Chondrocyte (in vitro differentiated cells): ENCODE measurements at places on chromosomes 13 and 19. TPM values are rescaled to one million over a fixed set of nuclear protein-coding genes. Genes with fewer than 3 reads are reported as not detected.

DNA sequence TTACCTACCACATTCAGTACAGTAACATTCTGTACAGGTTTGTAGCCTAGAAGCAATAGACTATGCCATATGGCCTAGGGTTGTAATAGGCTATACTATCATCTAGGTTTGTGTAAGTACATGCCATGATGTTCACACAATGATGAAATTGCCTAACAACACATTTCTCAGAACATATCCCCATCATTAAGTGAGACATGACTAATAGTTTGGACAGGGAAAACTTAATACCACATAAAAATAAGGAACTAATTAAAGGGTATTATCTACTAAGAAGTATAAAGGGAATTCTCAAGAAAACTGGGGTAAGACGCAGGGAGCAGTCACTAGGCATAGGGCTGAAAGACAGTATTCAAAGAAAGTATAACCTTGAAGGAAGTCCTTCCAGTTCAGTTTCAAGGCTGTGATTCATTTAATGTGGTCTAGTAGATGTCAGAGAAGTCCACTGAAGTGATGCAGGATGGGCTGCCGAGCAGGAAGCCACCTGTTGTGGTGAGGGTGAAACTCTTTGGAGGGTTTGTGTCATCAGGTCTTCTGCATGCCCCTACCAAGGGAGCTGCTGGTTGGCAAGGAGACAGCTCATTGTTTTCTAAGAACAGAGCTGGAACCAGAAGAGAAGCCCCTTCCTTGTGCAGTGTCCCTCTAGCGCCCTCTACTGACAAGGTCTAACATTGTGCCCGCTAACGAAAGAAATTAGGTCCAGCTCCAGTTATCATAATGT, 122.9 kb downstream of the OLFM4 start:
- DNase-seq = no peak

- DNase-seq = no peak
These were observed 26.3 kb downstream of the DCAF15 start for GRCh38 chr19:13978351-13979243.

- DNase-seq = no peak
These were observed 244.8 kb downstream of the PCDH20 start for GRCh38 chr13:61170856-61171255.

DNA sequence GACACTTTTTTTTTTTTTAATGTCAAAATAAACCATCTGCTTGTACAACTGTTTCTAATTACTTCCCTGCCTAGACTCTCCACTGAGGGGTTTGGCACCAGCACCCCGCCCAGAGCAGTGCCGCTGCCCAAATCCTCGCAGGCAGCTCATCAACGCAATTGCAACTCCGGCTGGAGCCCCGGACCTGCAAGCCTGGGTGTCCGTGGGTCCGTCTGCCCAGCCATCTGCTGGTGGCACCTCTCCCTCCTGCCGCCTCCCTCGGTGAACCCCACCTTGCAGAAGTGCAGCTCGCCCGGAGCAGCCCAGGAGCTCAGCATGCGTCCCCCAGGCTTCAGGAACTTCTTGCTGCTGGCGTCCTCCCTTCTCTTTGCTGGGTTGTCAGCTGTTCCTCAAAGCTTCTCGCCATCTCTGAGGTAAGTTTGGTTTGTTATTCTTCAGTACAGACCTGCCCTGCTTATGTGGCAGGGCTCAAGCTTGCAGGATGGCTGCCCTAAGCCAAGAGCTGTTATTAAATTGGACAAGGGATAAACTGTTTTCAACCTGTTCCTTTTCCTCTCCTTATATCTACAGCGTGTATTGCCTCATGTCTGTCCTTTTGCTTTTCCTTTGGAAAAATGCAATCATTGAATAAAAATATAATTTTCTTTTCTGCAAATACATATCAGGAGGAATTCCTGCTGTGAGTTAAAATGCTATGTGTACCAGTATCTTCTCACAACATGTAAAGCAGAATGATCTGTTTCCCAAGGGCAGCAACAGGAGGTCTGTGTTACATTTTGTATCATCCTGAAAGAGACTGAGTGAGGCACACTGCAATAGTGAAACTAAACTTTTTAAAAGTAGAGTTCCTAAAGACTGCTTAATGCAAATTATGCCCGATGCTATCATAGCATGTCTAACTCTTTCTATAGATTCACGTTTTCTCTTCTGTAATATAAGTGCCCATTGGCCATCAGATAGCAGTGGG, at the start of gene ITGBL1:
Gene ITGBL1 (plus strand): TSS at position 157 of the 967 bp plus-strand sequence. CDS start 159 bp downstream, at position 316.
- peak; percentile 94 for DNase-seq

N4BP2L1 gene
- 3.3 to 3.9 TPM (median 3.7 TPM) in 3 replicates for total RNA-seq

DNA sequence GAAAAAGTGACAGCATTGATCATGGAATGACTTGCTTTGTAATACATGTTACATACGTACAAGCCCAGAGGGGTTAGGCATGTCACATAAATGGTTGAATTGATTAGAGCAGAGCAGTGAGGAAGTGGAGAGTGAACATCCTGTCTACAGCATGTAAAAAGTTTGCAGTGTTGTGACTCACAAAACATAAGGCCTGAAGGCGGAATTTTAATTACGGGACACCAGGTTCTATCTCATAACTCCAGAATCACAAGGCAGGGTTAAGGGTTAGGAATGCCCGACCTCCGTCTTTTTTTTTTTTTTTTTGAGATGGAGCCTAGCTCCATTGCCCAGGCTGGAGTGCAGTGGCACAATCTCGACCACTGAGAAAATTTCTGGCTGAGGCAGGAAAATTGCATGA, 83.9 kb downstream of the MUC16 start:
- no peak for DNase-seq

GRCh38 chr13:21065686-21066085, 4.3 kb upstream of the LATS2 start:
- DNase-seq = no peak

DHDH gene
- not detected in 3 replicates for total RNA-seq

DNA sequence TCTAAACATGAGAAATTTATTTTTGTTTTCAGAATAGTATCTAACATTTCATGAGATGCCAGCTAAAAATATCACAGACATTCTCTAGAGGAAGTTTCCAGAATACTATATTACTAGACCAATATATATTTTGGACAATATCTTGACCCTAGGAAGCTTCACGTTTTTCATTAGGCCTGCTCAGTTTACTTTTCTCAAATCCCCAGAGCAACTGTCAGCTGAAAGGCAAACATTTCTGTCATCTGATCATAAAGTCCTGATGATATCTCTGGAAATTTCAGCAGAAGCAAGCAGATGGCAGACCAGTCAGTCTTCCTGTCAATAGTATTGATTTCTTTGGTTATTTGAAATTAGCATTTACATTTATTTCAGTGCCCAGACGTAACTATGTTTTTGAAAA, 4.0 kb downstream of the POSTN start:
- no peak for DNase-seq

GRCh38 chr19:7676854-7677253, at the start of gene MCEMP1:
Gene MCEMP1 (plus strand): TSS chr19:7677090. CDS start chr19:7677121, 31 bp downstream.
- DNase-seq = no peak

GRCh38 chr13:34805347-34805746, 136.7 kb upstream of the NBEA start:
- DNase-seq = no peak

DHRS12 gene
- 7.6 to 10.6 TPM (median 7.9 TPM) in 3 replicates for total RNA-seq

- DNase-seq = no peak
These were observed 1.0 kb upstream of the PLK5 start for GRCh38 chr19:1522838-1523237.

COL5A3 gene
- 24.8 to 65.9 TPM (median 63.6 TPM) in 3 replicates for total RNA-seq

RNF17 gene
- not detected in 3 replicates for total RNA-seq

DNA sequence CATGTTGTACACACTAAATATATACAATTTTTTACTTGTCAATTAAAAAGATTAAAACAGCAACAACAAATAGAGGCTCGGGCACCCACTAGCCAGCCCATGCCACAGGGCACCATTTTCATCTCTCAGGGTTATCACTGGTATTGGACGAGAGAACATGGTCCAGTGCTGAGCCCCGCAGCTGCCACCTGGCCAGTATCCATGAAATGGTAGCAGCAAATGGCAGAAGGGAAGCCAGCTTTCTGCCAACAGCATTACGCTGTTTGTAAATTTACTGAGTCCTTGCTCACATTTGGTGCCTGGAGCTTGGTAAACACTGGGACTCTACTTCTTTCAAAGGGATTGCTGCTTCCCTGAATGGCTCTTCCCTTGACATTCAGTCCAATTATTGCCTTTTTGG, 87.9 kb upstream of the WASF3 start:
- no peak for DNase-seq

DNA sequence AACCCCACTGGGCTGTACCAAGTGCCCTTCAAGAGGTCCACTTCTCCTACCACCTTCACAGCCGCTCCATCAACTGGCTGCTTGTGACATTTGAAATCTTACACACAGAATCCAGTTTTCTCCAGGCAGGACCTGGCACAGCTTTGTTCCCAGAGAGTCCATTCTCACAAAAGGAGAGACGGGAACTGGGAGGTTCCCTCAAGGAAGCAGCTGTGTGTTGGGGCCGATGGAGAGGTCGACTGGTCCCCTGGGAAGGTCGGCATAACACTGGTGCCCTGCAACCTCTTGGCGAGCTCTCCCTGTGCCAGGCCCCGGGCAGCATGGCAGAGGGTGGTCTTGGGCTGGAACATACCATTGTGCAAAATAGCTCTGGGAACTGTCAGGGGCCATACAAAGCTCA, 21.5 kb downstream of the ELL start:
- DNase-seq = no peak

CFD gene
- 1.1 to 17.9 TPM (median 1.8 TPM) in 3 replicates for total RNA-seq

DNA sequence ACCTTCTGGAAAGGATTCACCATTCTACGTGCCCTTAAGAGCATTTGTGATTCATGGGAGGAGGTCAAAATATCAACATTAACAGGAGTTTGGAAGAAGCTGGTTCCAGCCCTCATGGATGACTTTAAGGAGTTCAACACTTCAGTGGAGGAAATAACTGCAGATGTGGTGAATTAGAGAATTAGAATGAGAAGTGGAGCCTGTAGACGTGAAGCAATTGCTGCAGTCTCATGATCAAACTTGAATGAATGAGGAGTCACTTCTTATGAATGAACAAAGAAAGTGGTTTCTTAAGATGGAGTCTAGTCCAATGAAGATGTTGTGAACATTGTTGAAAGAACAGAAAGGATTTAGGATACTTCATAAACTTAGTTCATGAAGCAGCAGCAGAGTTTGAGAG, 129.1 kb downstream of the TNFRSF19 start:
- DNase-seq = no peak

GRCh38 chr19:49133621-49134454, 14.5 kb downstream of the PPFIA3 start:
- no peak for DNase-seq

TMEM272 gene
- 0.10 to 0.12 TPM in 2 of 3 replicates, not detected in the other for total RNA-seq

DNA sequence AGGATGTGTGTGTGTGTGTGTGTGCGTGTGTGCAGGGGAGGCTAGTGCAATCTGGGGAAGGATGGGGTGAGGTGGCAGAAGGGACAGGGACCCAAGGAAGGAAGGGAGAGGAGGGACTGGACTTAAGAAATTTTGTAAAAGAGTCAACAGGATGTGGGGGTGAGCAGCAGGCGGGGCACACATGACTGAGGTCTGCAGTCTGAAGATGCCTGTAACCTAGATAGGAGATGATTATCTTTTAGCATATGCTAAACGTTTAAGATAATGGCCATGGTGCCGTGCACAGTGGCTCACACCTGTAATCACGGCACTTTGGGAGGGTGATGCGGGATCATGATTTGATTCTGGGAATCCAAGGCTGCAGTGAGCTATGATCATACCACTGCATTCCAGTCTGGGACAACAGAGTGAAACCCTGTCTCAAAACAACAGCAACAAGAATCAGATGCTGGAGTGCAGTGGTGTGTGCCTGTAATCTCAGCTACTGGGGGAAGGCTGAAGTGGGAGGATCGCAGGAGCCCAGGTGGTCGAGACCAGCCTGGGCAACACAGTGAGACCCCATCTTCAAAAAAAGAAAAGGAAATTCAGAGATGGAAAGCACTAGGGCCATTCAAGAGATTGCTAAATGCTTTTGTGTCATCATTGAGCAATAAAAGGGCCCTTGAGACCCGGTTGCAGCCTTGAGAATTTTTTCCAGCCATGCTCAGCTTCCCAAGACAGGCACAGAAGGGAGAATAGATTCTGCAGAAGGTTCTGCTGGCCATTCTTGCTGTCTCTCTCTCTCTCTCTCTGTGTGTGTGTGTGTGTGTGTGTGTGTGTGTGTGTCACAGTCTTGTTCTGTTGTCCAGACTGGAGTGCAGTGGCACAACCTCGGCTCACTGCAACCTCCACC, 3.8 kb upstream of the ZNF414 start:
- no peak for DNase-seq

CEACAM16 gene
- total RNA-seq = not detected in 3 replicates

DNA sequence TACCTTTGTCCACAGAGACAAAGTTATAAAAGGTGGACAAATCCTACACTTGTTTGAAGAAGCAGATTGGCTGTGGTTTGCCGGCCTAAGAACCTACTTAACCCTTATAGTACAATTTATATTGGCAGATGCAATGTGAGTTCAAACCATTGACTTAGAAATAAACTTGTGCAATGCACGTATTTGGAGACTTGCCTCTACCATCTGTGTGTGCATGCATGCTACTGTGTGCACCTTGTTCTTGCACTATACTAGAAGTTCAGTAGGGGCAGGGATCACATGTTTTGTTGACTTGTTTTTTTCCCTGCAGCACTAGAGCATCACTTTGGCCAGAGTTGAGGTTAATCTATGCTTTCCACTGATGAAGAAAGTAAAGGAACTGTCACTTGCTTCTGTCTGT, 163.1 kb upstream of the SERP2 start:
- no peak for DNase-seq

GRCh38 chr13:73190477-73190876, 131.7 kb downstream of the KLF5 start:
- DNase-seq = no peak

FCAR gene
- total RNA-seq = not detected in 3 replicates

DNA sequence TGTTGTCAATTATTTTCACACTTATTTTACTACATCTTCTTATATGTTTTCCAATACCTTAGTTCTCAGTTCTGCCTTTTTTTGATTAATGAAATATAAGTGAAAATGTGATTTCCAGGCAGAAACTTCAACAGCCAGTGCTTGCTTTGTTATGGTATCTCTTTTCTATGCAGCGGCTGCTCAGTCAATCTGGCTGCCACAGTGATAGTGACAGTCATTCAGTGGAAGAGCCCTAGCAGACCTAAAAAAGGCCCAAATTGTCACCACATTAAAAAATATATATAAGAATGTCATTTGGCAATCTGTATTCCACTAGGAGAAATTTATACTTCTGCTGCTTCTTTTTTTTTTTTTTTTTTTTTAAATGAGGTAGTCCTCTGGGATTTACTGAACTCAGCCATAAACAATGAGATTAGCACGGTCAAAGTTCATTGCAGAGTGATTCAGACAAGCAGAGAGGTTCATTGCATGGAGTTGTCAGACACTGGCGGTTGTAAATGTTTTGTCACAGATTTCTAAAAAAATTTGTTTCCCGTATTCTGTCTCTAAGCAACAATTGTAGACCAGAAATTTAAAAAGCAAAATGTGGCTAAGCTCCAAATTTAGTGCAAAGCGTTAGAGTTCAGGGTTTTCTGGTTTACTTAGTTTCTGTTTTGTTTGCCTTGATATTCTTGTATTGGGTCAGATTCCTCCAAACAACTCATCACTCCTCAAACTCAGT, 94.7 kb upstream of the PRR20A start:
- no peak for DNase-seq

GRCh38 chr19:38019396-38019724, 112.4 kb downstream of the SIPA1L3 start:
- peak; percentile 33 for DNase-seq
